ENCODE measurements at places on chromosomes 12 and 14.

DNA sequence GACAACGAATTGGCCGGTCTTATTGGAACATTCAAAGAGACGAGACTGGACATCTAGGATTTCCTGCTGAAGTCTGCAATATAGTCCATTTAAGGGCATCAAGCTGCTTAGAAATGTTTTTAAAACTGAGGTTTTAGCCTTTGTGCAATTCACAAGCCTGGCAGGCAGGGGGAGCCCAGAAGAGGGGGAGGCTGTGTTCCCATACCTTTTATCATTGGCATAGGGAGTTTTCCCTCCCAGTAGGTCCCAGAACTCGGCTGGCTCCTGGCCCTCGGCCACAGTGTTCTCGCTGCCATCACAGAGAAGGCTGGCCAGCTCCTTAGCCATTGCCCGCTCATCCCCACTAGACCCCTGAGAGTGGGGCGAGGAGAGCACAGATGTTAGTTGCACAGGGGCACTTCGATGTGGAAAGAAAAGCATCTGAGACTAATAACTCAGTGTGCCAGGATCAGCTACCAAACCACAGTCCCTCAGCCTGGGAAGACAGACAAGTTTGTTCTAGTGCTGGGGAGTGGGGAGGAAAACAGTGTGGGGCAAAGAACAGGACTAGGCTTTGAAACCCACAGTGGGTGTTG, 15.1 kb downstream of the AVIL start:
- DNase-seq: peak; percentile 16

GRCh38 chr14:59336098-59336497, 129.1 kb downstream of the GPR135 start:
- DNase-seq: no peak

GRCh38 chr12:22658214-22658613, 33.2 kb downstream of the ETNK1 start:
- no peak for DNase-seq

- DNase-seq: no peak
These were observed 11.0 kb upstream of the DHRS4 start for GRCh38 chr14:23942587-23942986.

GRCh38 chr12:80129895-80130530, 30.7 kb downstream of the OTOGL start:
- DNase-seq: no peak

GRCh38 chr14:96739200-96739910, 57.8 kb upstream of the VRK1 start:
- no peak for DNase-seq

GRCh38 chr14:71720978-71721624, 211.1 kb upstream of the RGS6 start:
- DNase-seq: peak; percentile 39
